ENCODE measurements at places on chromosomes 11 and 22. TPM values are rescaled to one million over a fixed set of nuclear protein-coding genes. Genes with fewer than 3 reads are reported as not detected.

DNA sequence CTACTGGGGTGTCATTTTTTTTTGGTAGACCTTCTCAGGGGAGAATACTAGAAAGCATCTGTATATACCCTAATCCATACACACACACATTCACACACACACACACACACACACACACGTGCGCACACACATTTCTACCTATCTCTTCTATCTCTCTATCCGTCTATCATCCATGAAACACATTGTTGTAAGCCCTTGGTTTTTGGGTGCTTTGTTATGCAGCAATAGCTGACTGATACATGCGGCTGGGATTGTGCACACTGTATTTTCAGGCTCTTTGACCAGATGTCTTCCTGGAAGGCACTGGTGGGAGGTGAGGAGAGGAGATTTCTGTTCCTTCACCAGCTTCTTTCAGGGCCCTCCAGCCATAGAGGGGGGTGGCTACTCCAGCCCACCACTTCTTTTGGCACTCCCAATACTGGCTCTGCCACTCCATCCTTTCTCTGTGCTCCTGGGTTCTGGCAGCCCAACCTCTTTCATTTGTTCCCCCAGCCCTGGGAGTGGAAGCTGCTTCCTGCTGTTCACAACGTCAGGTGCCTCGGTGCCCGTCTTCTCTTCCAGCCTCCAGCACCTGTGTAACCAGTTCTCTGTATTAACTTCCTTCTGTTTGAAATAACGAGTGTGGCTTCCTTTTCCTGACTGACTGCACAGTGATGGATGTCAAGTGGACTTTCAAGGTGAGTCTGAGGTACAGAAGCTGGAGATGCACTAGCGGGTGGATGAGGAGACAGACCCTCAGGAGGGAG lies 12.4 kb upstream of the MUC2 start:
- DNase-seq, result no peak

DNA sequence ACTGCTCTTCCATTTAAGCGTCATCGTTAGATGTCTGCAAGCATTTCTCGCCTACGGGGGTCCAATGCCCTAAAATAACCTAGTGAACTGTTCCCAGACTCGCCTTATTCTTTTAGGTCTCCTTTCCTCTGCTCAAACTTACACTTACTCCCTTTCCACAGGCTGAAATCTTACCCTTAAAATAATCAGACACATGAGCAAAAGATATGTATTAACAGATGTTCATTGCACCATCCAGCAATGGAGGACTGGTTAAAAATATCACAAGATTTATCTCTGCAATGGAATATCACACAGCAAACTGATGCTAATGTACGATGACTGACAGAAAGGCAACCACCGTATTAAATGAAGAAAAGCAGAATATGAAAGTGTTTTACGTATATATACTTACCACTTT lies 1.6 kb upstream of the CSTF3 start:
- no peak for DNase-seq

GRCh38 chr11:74683279-74683871 lies 47.9 kb downstream of the CHRDL2 start:
- no peak for DNase-seq

GRCh38 chr11:134139873-134140331 lies 71.0 kb downstream of the JAM3 start:
- DNase-seq, result peak; percentile 26

- DNase-seq, result no peak
Observed at GRCh38 chr11:46896719-46897406, 21.5 kb downstream of the LRP4 start.

DNA sequence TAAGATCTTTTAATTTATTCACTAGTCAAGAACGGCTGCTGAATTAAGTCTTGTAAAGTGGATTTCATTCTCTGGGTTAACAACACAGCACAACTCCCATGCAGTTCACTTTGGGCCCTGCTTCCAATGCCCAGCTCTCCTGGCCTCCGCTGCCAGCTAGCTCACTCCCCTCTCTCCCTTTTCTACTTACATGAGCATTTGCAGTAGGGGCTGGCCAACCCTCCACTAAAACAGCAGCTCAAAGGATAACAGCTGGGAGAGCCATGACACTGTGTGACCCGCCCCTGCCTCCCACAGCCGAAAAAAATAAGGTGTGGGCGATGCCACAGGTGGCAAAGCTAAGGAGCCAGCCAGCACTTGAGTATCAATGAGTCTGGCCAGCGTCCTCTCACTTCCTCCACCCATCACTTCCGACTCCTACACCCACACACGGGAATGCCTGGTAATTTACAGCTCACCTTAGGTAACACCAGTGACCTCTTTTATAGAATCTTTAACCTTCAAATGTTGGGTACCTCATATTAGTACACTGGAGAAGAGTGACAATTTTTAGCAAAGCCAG lies 56.8 kb downstream of the DGCR2 start:
- no peak for DNase-seq

GRCh38 chr11:43119275-43119970 lies 192.4 kb upstream of the API5 start:
- DNase-seq, result no peak

DNA sequence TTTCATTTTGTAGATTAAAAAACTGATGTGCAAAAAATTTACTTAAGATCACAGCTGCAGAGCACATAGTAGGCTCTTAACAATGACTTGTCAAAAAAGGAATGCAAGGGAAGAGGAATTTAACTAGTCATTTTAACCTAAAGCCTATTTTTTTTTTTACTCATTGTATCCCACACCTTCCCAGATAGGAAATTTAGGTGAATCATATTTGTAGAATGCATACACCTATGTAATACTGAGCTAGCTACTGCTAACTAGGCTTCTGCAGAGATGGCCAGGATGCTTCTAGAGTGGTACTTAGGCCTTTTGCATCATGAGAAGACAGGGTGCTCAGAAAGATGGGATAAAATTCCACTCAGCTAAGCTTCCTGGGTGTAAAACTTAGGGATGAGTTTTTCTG lies 387.3 kb downstream of the AASDHPPT start:
- no peak for DNase-seq

DNA sequence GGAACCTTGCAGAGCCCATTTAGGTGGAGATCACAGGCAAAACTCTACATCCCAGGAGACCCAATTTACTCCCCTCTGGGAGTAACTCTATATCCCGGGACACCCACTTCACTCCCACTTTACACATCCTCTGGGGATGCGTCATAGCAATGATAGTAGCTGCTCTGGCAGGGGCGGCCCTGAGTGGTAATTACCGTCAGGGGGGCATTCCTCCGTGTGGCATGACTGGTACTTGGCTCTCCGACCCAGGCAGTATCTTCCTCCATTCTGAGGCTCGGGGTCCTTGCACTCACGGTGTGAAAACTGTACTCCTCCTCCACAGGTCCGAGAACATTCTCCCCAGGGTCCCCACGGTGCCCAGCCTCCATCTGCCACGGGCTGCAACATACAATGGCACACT lies 17.2 kb downstream of the ADAMTS8 start:
- DNase-seq, result no peak

DNA sequence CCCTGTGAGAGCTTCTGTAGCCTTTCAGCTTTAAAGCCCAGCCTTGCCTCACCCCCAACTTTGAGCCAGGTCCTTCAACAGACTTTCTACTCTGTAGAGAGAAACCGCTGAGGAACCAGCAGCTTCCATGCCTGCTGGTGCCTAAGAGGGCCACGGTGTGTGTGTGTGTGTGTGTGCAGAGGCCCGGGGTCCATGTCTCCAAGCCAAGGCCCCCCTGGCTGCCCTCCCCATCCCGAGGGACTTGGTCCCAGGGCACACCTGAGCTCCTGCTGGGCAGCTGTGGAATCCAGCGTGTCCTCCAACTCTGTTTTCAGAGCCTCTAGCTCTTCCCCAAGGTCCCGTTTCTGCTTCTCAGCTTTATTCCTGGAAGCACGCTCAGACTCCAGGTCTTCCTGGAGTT lies 42.3 kb downstream of the APOL1 start:
- DNase-seq, result no peak

DNA sequence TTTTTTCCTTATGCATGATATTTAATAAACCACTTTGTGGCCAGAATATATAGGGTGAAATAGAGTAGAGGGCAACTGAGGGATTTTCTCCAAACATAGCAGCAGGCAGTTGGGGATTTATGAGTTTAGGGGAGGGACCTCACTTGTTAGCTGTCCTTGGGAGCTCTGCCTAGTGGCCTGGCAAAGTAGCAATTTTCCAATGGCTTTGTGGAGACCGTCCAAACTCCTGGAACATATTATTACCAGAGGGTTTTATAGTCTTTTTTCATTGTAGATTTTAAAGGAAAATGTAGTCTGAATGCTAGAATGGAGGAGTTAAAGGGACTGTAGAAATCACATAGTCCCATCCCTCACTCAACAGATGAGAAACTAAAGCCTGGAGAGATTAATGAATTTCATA lies 32.3 kb downstream of the AMOTL1 start:
- DNase-seq, result no peak

DNA sequence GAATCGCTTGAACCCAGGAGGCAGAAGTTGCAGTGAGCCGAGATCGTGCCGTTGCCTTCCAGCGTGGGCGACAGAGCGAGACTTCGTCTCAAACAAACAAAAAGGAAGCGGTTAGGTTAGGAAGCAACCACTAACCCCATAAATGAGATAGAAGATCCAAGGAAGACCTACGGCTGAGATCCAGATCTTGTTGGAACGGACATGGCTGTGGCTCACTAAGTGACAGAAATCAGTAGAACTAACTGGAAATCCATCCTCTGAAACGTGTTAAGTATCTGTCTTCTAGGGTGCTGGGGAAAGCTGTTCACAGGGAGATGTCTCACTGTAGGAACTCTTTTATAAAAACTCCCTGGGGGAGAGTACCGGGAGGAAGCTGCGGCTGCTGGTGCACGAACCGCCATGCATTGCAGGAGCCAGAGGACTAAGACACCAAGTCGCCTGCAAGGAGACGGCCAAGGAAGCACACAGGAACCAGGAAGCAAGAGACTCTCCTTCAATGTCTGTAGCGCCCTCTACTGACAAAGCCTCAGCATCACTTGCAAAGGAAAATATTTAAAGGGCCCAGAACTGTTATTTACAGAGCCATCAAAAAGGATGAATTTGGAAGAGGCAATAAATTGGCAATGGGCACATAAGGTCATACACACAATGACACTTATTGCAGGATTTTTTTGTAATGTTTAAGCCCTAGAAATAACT lies 16.9 kb upstream of the SPTY2D1 start:
- DNase-seq, result peak; percentile 47

- DNase-seq, result no peak
Observed at GRCh38 chr11:75527938-75528735, 2.4 kb upstream of the GDPD5 start.

DNA sequence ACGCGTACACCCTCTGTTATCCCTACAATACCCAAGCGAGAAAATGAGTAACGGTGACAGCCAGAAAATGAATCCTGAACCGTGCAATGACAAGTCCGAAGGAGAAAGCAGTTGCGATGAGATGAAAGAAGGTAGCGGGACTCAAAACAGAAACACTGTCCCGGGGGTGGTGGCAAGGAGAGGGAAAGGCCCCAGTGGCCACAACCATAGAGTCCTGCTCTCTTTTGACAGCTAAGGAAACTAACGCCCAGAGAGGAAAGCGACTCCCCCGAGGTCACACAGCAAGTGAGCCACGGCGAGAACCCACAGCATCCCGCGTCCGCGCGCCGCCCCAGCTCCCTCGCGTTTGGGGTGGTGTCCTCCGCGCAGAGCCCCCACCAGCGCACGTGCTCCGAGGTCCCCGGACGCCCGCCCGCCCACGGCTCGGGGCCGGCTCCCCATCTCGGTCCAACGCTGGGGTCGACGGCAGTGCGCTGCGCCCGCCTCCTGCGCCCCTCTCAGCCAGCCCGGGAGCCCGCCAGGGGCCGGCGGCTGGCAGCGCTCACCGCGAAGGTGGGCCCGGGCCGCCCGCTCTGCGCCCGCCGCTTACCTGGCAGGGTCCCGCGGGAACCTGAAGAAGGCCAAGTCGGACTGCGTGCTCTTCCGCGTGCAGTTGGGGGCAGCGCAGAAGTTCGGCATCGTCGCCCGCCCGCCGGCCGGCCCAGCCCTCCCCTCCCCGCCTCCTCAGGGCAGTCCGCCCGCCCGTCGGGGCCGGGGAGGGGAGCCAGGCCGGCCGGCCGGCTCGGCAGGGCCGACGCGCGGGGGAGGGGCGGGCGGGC lies 564 bp downstream of the THAP12 start:
- DNase-seq, result peak; percentile 46

DNA sequence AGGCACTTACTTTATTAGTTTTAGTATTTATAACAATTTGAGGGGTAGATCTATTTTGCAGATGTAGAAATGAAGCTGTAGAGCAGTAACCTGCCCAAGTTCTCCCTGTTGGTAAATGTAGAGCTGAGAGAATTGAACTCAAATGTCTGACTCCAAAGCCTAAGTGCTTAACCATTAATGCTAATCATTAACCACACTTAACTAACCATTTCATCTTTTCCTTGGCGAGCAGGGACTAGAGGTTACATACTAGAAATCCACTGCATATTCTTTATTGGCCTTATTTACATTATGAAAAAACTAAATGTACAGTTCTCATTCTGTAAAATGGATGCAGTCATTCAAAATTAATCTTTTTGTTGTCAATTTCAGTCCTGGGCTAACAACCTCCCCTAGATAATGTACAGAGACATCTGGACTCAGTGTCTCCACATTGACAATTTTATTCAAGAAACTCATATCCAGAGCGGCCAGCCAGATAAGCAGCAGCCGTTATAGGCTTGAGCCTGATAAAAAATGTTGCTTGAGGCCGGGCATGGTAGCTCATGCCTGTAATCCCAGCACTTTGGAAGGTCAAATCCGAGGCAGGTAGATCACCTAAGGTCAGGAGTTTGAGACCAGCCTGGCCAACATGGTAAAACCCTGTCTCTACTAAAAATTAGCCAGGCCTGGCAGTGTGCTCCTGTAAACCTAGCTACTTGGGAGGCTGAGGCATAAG lies 76.7 kb upstream of the PICALM start:
- DNase-seq, result no peak

ASCL2 gene
- 0.42 TPM for total RNA-seq

NXPE1 gene
- total RNA-seq, result not detected

PRR33 gene
- total RNA-seq, result not detected

GLB1L3 gene
- total RNA-seq, result 16.1 TPM

ADORA2A gene
- 27.7 TPM for total RNA-seq

KREMEN1 gene
- not detected for total RNA-seq

CCDC117 gene
- 46.4 TPM for total RNA-seq

GTSE1 gene
- 39.0 TPM for total RNA-seq

TRIM64 gene
- total RNA-seq, result not detected

C11orf16 gene
- total RNA-seq, result not detected

OR6X1 gene
- total RNA-seq, result not detected

EMID1 gene
- total RNA-seq, result not detected

OR4D5 gene
- total RNA-seq, result not detected

OR10G4 gene
- not detected for total RNA-seq

CD248 gene
- 0.10 TPM for total RNA-seq

MS4A15 gene
- total RNA-seq, result not detected

MS4A6E gene
- not detected for total RNA-seq

Data from activated T-helper 1 cell treated with anti-CD3 and anti-CD28 coated beads, Interleukin-12 subunit alpha, Interleukin-12 subunit beta, Interleukin-2, Interleukin-4 antibody, amounts not matched to agents 30 ng/mL and 10 ng/mL and 1 ng/mL, durations not matched to agents 14 hours and 24 hours and 36 hours (primary cell).